Sigmoid colon (tissue), 7 donors: ENCODE measurements at places on chromosomes 7 and 10. TPM values are rescaled to one million over a fixed set of nuclear protein-coding genes. Genes with fewer than 3 reads are reported as not detected.

GRCh38 chr7:77942431-77942830, 143.9 kb downstream of the PHTF2 start:
- DNase-seq: no peak
- peaks cover 4% of the 10 kb centered on the region for H3K36me3 ChIP-seq
- H3K27me3 ChIP-seq: no peaks in the 10 kb centered on the region
- H3K27ac ChIP-seq: no peak overlapping the region
- no peak overlapping the region for H3K4me3 ChIP-seq
- no peaks in the 10 kb centered on the region for H3K4me1 ChIP-seq

DNA sequence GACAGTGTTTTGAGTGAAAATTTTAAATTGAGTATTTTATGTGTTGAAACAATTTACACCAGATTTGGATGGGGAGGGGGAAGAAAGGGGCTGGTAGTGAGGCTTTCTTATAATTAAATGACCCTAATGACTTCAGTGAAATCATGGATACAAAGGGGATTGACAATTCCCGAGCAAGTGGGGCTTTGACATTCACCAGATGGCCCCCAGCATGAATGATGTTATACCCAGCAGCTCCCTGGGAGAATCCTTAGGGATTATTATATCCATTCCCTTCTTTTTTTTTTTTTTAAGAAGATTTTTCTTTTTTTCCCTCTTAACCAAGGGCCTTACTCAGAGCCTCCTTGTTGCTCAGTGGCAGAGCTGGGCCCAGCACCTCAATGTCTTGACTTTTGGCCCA, 17.9 kb downstream of the PLPP4 start:
- H3K27me3 ChIP-seq: no peaks in the 10 kb centered on the region
- DNase-seq: no peak
- no peak overlapping the region for H3K27ac ChIP-seq
- no peak overlapping the region for H3K4me3 ChIP-seq
- H3K36me3 ChIP-seq: no peaks in the 10 kb centered on the region
- peaks cover 17% of the 10 kb centered on the region for H3K4me1 ChIP-seq

DNA sequence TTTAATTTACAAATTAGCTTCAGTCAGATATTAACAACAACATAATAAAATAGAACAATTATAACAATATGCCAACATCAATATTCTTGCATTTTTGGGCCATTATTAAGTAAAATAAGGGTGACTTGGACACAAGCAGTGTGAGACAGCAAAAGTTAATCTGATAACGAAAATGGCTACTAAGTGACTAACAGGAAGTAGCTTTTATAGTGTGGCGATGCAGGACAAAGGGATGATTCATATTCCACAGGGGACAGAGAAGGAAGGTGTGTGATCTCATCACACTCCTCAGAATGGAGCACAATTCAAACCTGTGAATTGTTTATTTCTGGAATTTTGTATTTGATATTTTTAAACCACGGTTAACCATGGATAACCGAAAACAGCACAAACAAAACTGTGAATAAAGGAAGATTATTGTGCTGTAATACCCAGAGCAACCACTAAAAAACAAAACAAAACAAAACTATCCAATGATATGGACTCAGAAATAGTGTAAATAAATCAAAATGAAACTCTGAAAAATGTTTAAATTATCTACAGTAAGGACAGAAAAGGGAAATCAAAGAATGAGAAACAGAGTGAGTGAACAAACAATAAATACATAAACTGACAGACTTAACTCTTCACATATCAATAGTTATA, 66.9 kb upstream of the TFEC start:
- no peaks in the 10 kb centered on the region for H3K36me3 ChIP-seq
- no peak overlapping the region for H3K27ac ChIP-seq
- DNase-seq: no peak
- H3K27me3 ChIP-seq: no peaks in the 10 kb centered on the region

GRCh38 chr7:115058726-115059125, 136.8 kb downstream of the MDFIC start:
- H3K4me3 ChIP-seq: no peak overlapping the region
- no peak overlapping the region for H3K27ac ChIP-seq
- no peaks in the 10 kb centered on the region for H3K36me3 ChIP-seq
- DNase-seq: no peak

Gene GSTO2
- 0.68 TPM for total RNA-seq

DNA sequence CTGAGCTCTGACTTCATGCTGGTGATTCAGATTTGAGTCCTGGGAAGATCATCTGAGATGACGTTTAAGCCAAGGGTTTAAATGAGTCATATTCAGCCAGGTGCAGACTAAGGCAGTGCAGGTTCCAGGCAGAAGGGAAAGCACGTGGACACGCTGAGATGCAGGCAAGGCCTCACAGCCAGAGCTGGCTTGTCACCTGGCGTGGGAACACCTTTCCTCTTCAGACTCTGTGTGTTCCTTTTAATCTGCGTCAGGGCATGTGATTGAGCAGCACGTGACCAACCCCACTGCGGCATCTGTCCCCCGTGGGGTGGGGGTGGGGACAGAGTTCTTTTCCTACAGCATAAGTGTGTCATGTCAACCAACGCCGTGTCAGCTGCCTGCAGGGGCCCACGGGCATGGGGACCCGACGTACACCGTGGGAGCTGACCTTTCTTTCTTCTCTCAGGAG, 10.7 kb upstream of the IDI2 start:
- H3K4me1 ChIP-seq: no peaks in the 10 kb centered on the region
- H3K27me3 ChIP-seq: no peaks in the 10 kb centered on the region
- no peak overlapping the region for H3K27ac ChIP-seq
- H3K36me3 ChIP-seq: peaks cover 36% of the 10 kb centered on the region

Gene FAM221A
- 9.4 TPM for total RNA-seq

DNA sequence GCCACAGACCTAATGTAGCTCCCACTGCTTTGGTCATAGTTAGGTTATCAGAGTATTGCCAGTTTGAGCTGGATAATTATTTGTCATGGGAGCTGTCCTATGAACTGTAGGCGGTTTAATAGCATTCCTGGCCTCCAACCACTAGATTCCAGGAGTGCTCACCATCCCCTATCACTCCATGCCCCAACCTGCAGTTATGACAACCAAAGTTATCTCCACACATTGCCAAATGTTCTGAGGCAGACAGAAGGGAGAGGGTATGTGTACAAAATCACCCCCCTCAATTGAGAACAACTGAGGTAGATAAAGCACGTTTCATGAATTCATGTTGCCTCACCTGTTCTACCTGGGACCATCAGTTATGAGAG, 119.0 kb upstream of the CACUL1 start:
- no peak overlapping the region for H3K4me3 ChIP-seq
- no peak for DNase-seq
- no peaks in the 10 kb centered on the region for H3K36me3 ChIP-seq
- H3K27me3 ChIP-seq: no peaks in the 10 kb centered on the region

DNA sequence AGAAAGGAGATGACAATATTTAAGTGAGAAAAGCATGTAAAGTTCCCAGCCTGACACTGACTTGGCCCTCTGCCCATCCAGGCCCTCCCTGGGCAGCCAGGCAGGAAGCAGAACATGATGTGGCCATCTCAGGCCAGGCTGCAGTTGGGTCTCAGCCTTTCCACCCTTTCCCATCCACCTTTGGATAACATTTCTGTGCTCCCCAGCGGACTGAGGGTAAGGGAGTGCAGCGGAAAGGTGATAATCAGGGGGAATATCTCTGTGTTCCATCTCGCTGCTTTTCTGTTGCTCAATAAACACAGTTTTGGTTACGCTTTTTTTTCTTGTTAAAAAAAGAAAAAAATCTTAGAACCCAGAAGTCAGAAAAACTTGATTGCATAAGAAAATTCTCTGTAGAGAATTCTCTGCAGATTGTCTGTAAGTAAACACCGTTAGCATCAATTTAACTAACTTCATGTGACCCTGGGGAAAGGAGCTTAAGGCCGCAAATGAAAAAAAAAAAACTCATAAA, 37.2 kb upstream of the TARP start:
- H3K36me3 ChIP-seq: no peaks in the 10 kb centered on the region
- H3K27ac ChIP-seq: no peak overlapping the region
- H3K4me1 ChIP-seq: no peaks in the 10 kb centered on the region
- H3K4me3 ChIP-seq: peak overlapping the region; percentile 43
- DNase-seq: no peak
- no peaks in the 10 kb centered on the region for H3K27me3 ChIP-seq

Gene MOGAT3
- not detected for total RNA-seq

- no peaks in the 10 kb centered on the region for H3K27me3 ChIP-seq
- H3K4me1 ChIP-seq: no peaks in the 10 kb centered on the region
- no peaks in the 10 kb centered on the region for H3K36me3 ChIP-seq
- H3K4me3 ChIP-seq: no peak overlapping the region
- peak; percentile 41 for DNase-seq
These were observed 126.6 kb downstream of the PTPN20 start for GRCh38 chr10:47037654-47038425.

DNA sequence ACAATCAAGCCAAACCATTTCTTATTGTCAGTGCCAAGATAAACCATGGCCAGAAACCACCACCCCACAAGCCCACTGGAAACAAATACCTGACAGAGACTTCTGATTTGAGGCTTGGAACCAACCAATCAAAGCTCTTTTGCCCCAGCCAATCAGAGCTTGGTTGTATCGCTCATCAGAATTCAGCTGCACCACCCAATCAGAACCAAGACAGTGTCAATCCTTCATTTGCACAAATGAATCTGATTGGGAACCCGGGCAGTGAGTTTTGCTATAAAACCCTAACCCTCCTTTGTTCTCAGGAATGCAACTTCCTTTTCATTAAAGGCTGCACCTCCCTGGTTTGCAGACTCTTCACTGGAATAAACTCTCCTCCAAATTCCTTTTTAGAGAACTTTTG, 87.4 kb downstream of the ELAPOR2 start:
- no peaks in the 10 kb centered on the region for H3K36me3 ChIP-seq
- peaks cover 6% of the 10 kb centered on the region for H3K4me1 ChIP-seq
- no peaks in the 10 kb centered on the region for H3K27me3 ChIP-seq
- no peak overlapping the region for H3K4me3 ChIP-seq
- H3K27ac ChIP-seq: no peak overlapping the region

GRCh38 chr7:82562716-82563404, 119.3 kb upstream of the CACNA2D1 start:
- H3K4me3 ChIP-seq: no peak overlapping the region
- H3K27me3 ChIP-seq: no peaks in the 10 kb centered on the region
- H3K27ac ChIP-seq: no peak overlapping the region

DNA sequence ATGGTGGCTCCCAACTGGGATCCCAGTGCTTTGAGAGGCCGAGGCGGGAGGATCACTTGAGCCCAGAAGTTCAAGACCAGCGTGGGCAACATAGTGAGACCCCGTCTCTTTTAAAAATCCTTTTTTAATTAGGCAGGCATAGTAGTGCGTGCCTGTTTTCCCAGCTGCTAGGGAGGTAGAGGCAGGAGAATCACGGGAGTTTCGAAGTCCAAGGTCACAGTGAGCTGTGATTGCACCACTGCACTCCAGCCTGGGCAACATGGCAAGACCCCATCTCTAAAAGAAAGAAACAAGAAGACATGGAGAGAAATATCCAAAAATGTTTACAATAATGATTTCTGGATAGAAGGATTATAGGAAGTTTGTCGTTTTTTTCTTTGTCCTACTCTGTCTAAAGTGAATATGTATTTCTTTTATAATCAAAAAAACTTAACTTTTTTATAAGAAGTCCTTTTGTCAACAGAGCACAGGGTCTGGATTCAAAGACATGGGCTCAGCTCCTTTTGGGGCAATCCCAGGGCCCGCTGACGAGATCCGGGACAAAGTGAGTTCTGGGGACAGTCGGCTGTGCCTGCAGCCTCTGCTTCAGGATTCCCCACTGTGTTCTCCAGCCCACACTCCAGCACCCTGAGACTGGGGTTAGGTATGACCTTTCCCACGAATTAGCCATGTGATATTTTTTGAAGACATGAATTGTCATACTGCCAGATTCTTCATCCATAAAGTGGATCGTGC, 45.6 kb downstream of the PDGFA start:
- H3K4me1 ChIP-seq: no peaks in the 10 kb centered on the region
- H3K27me3 ChIP-seq: no peaks in the 10 kb centered on the region
- H3K36me3 ChIP-seq: no peaks in the 10 kb centered on the region
- no peak overlapping the region for H3K27ac ChIP-seq
- peak; percentile 41 for DNase-seq

Gene PPP1R17
- total RNA-seq: not detected

Gene WDFY4
- 2.5 TPM for total RNA-seq

GRCh38 chr7:73880755-73881328, 19.9 kb downstream of the TMEM270 start:
- H3K27me3 ChIP-seq: no peaks in the 10 kb centered on the region
- no peak for DNase-seq
- no peaks in the 10 kb centered on the region for H3K36me3 ChIP-seq
- H3K4me3 ChIP-seq: no peak overlapping the region

Gene OR2A25
- total RNA-seq: not detected

Gene CYP2C9
- total RNA-seq: not detected

GRCh38 chr7:50662041-50662694, 97.0 kb upstream of the DDC start:
- peaks cover 71% of the 10 kb centered on the region for H3K4me1 ChIP-seq
- no peaks in the 10 kb centered on the region for H3K27me3 ChIP-seq
- H3K4me3 ChIP-seq: no peak overlapping the region
- H3K36me3 ChIP-seq: no peaks in the 10 kb centered on the region
- no peak overlapping the region for H3K27ac ChIP-seq

- DNase-seq: no peak
- no peaks in the 10 kb centered on the region for H3K27me3 ChIP-seq
- H3K27ac ChIP-seq: no peak overlapping the region
- H3K36me3 ChIP-seq: no peaks in the 10 kb centered on the region
- no peak overlapping the region for H3K4me3 ChIP-seq
These were observed 40.2 kb upstream of the GPAM start for GRCh38 chr10:112223725-112224124.

DNA sequence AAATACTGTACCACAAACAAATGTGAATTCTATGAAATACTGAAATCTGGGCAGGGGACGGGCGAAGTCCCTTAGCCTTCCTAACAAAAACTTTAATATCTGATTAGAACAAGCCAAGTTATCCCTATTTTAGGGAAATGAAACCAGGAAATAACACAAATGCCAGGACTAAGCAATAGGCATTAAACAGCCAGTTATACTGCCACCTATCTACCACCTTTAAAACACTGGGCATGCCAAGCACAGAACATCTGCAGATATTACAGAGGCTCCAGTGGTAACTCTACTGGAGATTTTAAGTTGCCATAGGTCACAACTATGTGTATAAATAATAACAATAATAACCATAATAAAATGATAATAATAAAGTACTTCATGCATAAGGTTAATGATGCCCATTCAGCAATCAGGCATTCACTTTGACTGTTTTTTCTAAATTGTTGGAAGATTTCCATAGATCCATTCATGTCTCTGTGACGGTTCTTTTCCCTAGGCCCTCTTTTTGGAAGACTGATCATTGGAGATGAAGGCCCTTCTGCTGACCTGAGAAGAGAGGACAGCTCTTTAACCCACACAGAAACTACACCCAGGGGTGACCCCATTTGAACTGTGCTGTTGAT, 195.7 kb downstream of the CACNA2D1 start:
- no peaks in the 10 kb centered on the region for H3K36me3 ChIP-seq
- DNase-seq: no peak
- no peak overlapping the region for H3K27ac ChIP-seq
- H3K4me3 ChIP-seq: no peak overlapping the region
- no peaks in the 10 kb centered on the region for H3K27me3 ChIP-seq

GRCh38 chr10:30798646-30799185, 169.2 kb upstream of the LYZL2 start:
- no peaks in the 10 kb centered on the region for H3K36me3 ChIP-seq
- no peak overlapping the region for H3K4me3 ChIP-seq
- H3K4me1 ChIP-seq: peaks cover 6% of the 10 kb centered on the region
- no peaks in the 10 kb centered on the region for H3K27me3 ChIP-seq
- H3K27ac ChIP-seq: no peak overlapping the region
- DNase-seq: peak; percentile 53
